HCT116 (cell line): ENCODE measurements at places on chromosomes 1 and 21. TPM values are rescaled to one million over a fixed set of nuclear protein-coding genes. Genes with fewer than 3 reads are reported as not detected.

DNA sequence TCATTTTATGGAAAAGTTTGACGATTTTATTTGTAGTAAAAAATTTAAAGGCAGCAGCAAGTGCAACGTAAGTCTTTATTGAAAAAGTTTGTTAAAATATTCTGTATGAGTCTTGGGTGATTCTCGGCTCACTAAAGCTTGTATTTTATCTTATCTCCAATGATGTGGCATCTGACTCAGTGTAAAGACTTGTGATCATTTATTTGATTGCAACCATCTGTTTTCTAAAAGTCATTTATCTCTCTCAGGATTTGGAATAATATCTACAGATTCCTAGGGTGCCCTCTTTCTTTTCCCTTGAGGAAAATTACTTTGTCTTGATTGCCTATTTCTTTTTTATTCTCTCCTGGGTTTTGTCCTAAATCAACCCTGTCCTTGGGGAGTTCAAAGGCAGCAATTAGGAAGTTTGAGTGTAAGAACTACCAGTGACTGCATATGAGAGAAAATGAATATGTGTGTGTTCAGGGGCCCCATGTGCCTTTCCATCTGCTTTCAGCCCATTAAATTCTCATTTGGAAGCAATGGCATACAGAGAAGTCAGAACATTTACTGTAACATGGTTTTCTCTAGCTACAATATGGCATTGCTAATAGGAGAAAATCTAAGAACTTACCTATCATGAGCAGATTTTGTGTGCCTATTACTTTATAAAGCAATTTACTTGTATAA is 575.0 kb upstream of the CHRM3 start:
- no peak for DNase-seq
- no peaks in the 10 kb centered on the region for H3K36me3 ChIP-seq
- H3K27me3 ChIP-seq, result no peaks in the 10 kb centered on the region
- H3K27ac ChIP-seq, result no peak overlapping the region
- H3K4me1 ChIP-seq, result no peaks in the 10 kb centered on the region
- no peak overlapping the region for H3K4me3 ChIP-seq

Gene ACBD6
- total RNA-seq, result 43.2 TPM

DNA sequence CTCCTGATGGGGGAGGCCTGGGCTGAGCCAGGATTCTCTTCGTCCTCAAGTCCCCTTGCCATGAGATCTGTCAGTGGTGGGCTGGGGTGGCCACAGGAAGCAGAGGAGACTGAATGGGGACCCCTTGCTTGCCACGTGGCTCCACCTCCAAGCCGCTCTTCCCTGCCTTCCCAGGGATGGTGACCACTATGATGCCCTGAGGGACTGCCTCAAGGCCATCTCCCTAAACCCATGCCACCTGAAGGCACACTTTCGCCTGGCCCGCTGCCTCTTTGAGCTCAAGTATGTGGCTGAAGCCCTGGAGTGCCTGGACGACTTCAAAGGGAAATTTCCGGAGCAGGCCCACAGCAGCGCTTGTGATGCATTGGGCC is 20.9 kb upstream of the TMEM222 start:
- DNase-seq, result no peak
- no peaks in the 10 kb centered on the region for H3K36me3 ChIP-seq
- no peak overlapping the region for H3K4me3 ChIP-seq

GRCh38 chr21:20250337-20250736 is 747.9 kb upstream of the NCAM2 start:
- H3K27ac ChIP-seq, result no peak overlapping the region
- no peaks in the 10 kb centered on the region for H3K4me1 ChIP-seq
- H3K4me3 ChIP-seq, result no peak overlapping the region
- DNase-seq, result no peak
- H3K36me3 ChIP-seq, result no peaks in the 10 kb centered on the region
